ENCODE measurements at places on chromosomes 4 and X.
A peak's percentile ranks its signal among the peaks of the same experiment; 100 is the strongest.

DNA sequence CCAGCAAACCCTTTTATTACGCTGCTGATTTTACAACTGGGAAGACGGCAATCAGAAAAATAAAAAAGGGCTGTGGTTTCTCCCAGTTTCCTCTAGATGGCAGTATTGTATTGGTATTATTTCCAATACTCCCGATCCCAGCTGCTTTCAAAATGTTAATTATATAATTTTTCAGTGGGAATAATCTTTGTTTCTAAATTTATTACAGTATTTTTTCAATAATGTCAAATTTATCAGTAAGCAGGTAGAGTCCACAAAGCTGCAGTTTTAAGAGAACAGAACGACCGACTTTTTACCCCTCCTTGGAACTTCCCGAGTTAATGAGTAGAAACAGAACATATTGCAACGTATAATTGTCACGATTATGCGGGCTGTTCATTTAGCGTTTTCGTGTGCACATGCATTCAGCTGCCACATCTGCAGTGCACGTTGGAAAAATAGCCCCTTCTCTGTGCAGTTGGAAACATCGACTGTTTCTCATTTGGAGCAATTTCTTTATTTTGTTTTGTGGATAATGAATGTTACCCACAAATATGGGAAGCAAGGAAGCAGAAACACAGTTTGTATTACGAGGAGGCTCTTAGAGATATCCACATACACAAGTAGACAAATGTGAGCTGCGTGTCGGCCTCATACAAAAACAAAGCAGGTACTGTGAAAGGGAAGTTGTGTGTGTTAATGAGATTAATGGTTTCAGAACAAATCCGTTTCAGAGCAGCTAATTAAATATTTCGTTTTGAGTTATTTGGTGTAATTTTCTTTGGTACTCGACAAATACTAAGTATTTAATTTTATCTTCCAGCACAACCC lies 188.0 kb downstream of the STIM2 start:
- DNase-seq = peak; percentile 42

DNA sequence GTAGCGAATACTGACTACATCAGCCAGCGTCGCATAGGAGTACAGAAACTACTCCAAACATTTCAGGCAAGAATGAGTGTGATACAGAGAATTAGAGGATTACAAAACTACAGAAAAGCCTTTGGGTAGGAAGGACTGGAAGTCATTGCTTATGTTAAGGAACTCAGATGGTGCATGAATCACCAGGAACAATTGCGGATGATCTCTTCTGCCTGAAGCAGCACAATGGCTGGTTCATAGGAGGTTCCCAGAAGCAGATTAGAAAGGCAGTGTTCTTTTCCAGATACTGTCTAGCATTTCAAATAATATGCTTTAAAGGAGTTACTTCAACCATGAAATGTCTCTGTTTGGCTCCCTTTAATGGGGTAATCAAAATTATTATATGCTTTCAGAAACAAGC lies 42.5 kb upstream of the MAP9 start:
- DNase-seq = no peak

GRCh38 chrX:22360129-22360528 lies 87.4 kb downstream of the CBLL2 start:
- DNase-seq = no peak

GRCh38 chrX:8773117-8773516 lies 28.1 kb downstream of the FAM9A start:
- no peak for DNase-seq

DNA sequence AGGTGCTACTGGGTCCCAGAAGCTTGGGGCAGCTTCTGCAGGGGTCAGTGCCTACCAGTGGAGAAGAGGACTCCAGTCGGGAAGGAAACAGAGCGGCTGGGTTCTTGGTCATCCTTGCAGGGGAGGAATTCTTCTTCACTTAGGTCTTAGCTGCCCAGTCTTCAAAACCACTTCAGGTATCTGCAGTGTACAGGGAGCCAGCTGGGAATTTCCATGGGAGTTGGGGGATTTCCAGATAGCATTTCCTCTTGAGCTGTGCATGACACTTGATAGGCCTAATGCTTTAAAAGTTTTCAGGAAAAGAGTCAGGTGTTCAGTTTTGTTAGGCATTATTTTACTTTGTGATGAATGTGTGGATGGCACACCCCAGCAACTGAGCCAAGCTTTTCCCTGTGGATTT lies 58.1 kb upstream of the ENPP6 start:
- DNase-seq = no peak

DNA sequence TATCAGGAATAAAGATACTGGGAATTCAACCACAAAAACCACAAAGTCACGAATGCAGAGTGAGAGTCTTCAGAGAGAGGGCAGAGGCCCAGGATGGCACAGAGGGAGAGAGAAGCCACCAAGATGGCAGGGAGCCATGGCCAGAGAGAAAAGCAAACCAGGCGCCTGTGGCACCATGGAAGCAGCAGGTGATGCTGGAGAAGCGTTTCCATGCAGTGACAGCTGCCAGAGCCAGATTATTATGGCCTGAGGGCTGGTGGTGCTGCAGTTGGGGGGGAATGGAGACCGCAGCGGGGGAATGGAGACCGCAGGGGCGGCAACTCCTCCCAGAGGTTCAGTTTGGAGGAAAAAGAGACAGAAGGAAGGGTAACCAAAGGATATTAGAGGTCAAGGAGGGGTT lies 5.8 kb downstream of the TAFAZZIN start:
- peak; percentile 75 for DNase-seq

DNA sequence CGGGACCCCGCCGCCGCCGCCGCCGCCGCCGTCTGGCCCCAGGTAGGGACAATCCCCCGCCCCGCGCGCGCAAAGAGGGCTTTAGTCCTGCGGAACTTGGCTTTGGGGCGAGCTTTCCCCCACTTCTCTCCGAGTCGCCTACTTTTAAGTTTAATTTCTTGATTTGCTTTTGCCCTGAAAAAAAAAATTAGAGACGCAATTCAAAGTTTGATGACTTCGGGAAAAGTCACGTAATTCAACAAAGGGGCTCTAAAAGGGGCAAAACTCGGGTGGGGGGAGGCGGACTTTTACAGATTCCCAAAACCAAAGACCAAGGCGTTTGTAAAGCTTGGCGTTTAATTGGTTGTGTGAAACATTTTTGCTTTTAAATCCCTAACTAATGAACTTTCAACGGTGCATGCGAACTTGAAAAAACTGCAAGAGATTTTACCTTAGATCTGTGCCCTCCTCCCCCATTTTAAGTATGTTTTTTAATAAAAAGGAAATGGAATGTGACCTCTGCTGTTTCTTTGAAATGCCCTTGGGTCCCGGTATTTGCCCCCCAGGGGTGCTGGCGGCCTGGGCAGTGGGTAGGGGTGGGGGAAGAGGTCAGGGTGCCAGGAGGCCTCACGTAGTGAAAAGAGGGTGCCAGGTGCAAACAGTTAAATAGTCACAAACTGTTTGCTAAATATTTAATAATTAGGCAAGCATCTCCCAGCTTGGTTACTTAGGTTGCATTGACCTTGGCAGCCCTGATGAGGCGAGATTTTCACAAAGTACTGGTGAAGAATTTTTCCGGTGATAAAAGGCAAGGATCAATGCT lies 209.7 kb downstream of the NWD2 start:
- DNase-seq = no peak

- DNase-seq = peak; percentile 25
Measured at GRCh38 chr4:109574443-109574850, 14.4 kb downstream of the MCUB start.

DNA sequence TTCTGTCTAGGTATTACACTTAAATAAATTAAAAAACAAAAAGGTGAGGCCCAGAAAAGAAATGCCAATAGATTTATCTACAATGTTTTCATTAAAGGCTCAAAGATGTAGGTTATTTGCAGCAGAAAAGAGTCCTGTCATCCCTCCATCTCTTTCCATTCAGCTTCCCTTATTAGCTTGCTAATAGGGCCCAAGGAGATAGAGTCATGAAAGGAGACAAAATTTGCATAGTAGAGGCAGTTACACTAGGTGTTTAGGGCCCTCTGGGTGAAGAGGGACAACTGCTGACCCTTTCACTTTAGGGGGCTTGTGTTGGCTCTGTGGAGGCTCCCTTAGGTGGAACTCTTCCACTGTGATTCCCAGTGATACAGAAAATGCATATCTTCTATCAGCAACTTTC lies 58.4 kb upstream of the TACR3 start:
- DNase-seq = no peak
